ENCODE measurements at places on chromosomes 3 and 15. TPM values are rescaled to one million over a fixed set of nuclear protein-coding genes. Genes with fewer than 3 reads are reported as not detected.

The PPP2R3A gene
- 63.4 TPM for total RNA-seq

The GREM1 gene
- 0.20 TPM for total RNA-seq

The TTLL13 gene
- 0.24 TPM for total RNA-seq

The PIGZ gene
- total RNA-seq = 4.7 TPM

The CPNE9 gene
- 0.15 TPM for total RNA-seq

The FANCI gene
- total RNA-seq = 3.2 TPM

The GOLGA6L10 gene
- total RNA-seq = not detected

The ENTPD3 gene
- 0.11 TPM for total RNA-seq

The GOLGA8Q gene
- total RNA-seq = not detected

The MAP1A gene
- 49.5 TPM for total RNA-seq

The IDH2 gene
- total RNA-seq = 204 TPM

The PARP16 gene
- 5.7 TPM for total RNA-seq

The LRRC34 gene
- 5.5 TPM for total RNA-seq

The TMEM158 gene
- total RNA-seq = 0.12 TPM

The ADAMTS7 gene
- total RNA-seq = 38.8 TPM

The TM4SF1 gene
- total RNA-seq = 74.6 TPM

The CORO2B gene
- total RNA-seq = 11.4 TPM

The JAGN1 gene
- 20.5 TPM for total RNA-seq

The ACTC1 gene
- 9,200 TPM for total RNA-seq

The MYO5C gene
- 4.4 TPM for total RNA-seq

The PAQR9 gene
- total RNA-seq = 11.4 TPM

The CFAP100 gene
- not detected for total RNA-seq

The CTSH gene
- 85.5 TPM for total RNA-seq

The HTD2 gene
- 10.3 TPM for total RNA-seq

The NPAP1 gene
- 0.06 TPM for total RNA-seq

The LOXL1 gene
- 17.4 TPM for total RNA-seq

The ANKRD63 gene
- 4.3 TPM for total RNA-seq

The WDR93 gene
- total RNA-seq = not detected

The LRRC15 gene
- total RNA-seq = 0.06 TPM

The TUBGCP5 gene
- total RNA-seq = 16.4 TPM

The IL17RE gene
- total RNA-seq = 2.2 TPM

The CYP19A1 gene
- total RNA-seq = 1.0 TPM

The FBN1 gene
- total RNA-seq = 31.3 TPM

The SETD5 gene
- total RNA-seq = 64.4 TPM

The LRRK1 gene
- total RNA-seq = 5.1 TPM

The ALPK3 gene
- total RNA-seq = 95.2 TPM

The NISCH gene
- total RNA-seq = 48.6 TPM

The GPR149 gene
- total RNA-seq = not detected

The REC114 gene
- total RNA-seq = 5.1 TPM

The SLC7A14 gene
- total RNA-seq = not detected

The CIDEC gene
- total RNA-seq = 8.4 TPM

The GNL3 gene
- total RNA-seq = 25.2 TPM

The CFAP92 gene
- 1.0 TPM for total RNA-seq

The ANKDD1A gene
- 3.0 TPM for total RNA-seq

The ZKSCAN7 gene
- 3.1 TPM for total RNA-seq

The MYZAP gene
- 764 TPM for total RNA-seq

The KBTBD13 gene
- total RNA-seq = 2.8 TPM

The GOLGA8T gene
- total RNA-seq = 1.8 TPM

The IL16 gene
- total RNA-seq = 4.7 TPM

The SERPINI2 gene
- 1.5 TPM for total RNA-seq

The LRRIQ4 gene
- total RNA-seq = not detected

The HAPLN3 gene
- 2.8 TPM for total RNA-seq

The NTRK3 gene
- 4.6 TPM for total RNA-seq

The PYGO1 gene
- total RNA-seq = 7.2 TPM

The RBPMS2 gene
- 385 TPM for total RNA-seq

The THRB gene
- 16.1 TPM for total RNA-seq

The EPHB1 gene
- 1.5 TPM for total RNA-seq

The HHATL gene
- total RNA-seq = 586 TPM

The DNASE1L3 gene
- 5.4 TPM for total RNA-seq

Measured in right cardiac atrium (tissue), 5 donors.